IPS DF 6.9 (cell line): ENCODE measurements at places on chromosomes 1 and 21.

GRCh38 chr1:197745911-197746310 lies 29.4 kb downstream of the DENND1B start:
- no peak for DNase-seq

- no peak for DNase-seq
These were observed 143.0 kb upstream of the ZRANB2 start for GRCh38 chr1:71223641-71224340.

DNA sequence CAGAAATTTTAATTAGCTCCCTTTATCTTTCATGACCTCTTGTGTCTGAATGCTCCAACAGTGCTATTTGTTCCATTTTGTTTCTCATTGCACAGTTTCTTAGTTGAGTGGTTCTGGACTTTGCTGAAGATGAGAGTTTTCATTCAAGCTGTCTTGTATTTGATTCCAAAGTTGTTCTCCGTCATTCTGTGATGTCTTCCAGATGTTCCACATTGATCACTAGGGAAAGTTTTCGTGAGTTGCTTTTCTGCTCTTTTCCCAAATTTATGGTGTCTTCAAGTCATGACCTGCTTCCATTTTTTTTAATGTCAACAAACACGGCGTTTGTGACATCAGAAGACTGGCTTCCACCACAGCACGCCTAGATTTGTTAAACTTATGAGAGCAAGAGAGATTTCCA lies 575.5 kb downstream of the MRPL39 start:
- DNase-seq: no peak

DNA sequence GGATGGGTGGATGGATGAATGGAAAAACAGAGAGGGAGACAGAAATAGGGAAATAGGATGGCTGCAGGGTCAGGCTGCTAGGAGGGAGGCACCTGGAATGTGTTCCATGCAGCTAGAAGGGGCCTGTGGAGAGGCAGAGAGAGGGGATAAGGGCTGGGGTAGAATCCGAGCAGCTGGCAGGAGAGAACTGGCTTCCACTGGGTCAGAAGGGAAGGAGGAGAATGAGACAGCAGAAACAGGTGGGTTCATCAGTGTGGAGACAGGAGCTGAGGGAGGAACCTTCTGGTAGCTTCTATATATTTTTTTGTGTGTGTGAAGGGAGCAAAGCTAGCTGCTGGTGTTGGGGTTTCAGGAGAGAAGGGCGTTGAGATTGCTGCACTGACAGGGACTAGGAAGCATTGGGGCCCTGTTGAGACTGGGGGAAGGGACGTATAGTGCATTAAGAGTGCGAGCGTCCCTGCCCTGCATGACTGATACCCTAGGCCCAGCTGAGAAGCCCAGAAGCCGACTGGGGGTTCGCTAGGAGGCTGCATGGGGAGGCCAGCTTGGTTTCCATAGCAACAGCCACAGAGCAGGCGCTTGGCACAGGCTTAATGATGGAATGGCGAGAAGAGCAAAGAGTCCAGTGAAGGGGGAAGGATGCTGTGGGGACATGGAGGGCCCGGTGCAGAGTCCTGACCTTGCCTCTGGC lies 14.8 kb upstream of the KIF21B start:
- DNase-seq: no peak
